ENCODE measurements at places on chromosomes 1 and 21.

DNA sequence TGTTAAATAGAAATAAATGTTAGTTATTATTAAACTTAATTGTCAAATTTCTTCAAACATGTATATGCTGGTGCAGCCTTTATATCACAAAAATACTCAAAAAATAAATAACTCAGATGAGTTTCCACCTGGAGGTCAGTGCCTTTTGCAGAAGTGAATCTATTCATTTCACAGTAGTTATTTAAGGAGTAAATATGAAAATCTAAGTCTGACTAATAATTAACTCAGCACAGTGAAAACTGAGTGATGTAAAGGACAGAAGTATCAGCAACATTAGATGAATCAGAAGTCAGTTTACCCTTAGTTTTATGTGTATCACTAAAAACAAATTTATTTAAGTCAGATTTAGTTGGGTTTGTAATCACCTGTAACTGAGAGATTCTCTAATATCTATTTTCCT lies 2135.4 kb downstream of the MRPL39 start:
- no peak for DNase-seq

DNA sequence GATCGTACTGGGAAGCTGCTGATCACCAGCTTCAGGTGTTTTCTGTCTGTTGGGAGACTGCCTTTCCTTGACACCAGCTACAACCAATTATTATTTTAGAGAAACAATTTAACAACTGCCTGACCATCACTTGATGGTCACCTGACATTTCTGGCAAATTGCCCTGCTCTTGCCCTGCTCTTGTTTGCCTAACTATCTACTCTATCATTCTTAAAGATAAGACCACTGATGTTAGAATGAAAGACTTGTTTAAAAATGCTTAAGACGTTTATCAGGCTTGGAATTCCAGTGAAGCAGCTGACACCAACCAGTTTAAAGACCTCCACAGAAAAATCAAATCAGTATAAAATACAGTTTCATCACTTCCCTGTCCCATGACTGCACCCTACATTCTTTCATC lies 423.3 kb upstream of the CAMK1G start:
- DNase-seq = no peak

GRCh38 chr1:45879885-45880598 lies 76.6 kb downstream of the MAST2 start:
- no peak for DNase-seq

GRCh38 chr21:44958471-44959191 lies 18.8 kb downstream of the SLX9 start:
- DNase-seq = no peak

- peak; percentile 26 for DNase-seq
These were observed 10.4 kb downstream of the C1orf226 start for GRCh38 chr1:162391790-162392563.

DNA sequence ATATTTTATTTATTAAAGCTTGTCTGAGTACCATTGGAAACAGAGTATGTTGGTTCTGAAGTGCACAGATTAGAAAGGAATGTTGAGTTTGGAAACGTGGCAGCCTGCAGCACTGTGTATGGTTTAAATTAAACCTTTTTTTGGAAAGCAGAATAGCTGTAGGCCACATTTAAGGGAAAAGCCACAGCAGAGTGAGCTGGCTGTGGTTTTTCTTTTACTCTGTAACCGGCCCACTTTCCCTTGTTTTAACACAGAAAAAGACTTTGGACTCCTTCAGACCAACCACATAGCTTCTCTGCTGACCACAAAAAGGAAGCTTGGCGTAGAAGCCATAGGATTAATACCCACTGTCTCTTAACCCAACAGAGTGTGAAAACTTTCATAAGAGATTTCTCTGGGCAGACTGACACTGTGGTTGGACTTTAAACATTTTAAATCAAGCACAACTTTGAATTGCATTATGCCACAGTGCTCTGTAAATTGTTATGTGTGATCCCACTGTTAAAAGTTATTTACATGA lies 75.2 kb downstream of the NFIA start:
- DNase-seq = no peak

- no peak for DNase-seq
These were observed 66.6 kb downstream of the TRIM11 start for GRCh38 chr1:228339766-228340685.

DNA sequence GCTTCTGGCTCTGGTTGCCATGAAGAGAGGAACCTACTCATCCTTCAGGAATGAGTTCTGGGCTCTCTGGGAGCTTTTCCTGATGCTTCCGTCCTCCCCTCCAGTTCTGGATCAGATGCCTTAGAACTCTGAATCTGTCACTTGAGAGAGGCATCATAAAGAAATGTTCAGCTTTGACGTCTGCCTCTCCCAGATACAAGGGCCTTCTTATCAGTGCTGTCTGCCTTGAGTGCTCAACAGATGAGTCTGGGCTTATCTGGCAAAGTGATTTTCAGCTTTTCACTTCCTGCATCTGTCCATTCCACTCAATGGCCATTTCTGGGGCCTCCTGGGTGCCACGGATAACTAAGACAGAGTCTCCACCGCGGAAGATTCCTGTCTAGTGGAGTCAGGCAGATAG lies 12.3 kb upstream of the OTUD3 start:
- no peak for DNase-seq

DNA sequence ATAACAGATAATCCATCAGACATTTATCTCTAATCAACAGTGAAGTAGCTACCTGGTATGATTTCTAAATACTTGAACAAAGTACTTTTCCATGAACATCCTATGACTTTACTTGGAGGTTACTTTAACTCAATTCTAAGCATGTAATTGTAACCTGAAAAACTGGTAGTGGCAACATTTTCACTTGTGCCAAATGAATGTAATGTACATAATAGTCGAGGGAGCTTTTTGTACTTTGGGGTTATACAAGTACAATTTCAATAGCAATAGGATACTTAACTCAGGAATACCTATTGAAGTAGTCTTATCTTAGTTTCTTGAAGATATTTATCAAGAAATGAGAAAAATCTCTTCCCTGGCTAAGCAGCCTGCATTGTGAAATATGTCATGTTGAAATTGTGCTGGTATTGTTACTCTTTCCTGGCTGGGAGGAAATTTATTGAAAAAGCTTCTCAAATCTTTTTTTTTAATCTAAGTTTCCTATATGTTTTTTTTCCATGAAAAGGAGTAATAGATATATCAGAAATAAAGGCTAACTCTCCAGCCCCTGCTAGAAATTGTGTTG lies 33.7 kb upstream of the CACYBP start:
- no peak for DNase-seq

DNA sequence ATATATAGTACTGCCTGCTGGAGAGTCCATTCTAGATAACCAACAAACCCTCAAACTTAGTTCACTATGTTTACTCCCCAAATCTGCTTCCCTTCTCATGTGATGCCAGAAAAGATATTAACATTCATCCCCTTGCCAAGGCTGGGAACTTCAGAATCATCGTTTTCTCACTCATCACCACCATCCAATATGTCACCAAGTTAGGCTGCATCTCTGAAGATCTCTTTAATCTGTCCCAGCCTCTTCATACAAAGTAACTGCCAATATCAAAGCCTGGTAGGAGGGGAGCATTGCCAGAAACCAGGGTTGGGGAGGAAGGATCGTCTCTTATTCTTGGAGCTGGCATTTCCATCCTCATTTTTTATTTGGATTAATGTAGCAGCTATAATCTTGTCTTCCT lies 71.6 kb downstream of the XCL2 start:
- DNase-seq = no peak

DNA sequence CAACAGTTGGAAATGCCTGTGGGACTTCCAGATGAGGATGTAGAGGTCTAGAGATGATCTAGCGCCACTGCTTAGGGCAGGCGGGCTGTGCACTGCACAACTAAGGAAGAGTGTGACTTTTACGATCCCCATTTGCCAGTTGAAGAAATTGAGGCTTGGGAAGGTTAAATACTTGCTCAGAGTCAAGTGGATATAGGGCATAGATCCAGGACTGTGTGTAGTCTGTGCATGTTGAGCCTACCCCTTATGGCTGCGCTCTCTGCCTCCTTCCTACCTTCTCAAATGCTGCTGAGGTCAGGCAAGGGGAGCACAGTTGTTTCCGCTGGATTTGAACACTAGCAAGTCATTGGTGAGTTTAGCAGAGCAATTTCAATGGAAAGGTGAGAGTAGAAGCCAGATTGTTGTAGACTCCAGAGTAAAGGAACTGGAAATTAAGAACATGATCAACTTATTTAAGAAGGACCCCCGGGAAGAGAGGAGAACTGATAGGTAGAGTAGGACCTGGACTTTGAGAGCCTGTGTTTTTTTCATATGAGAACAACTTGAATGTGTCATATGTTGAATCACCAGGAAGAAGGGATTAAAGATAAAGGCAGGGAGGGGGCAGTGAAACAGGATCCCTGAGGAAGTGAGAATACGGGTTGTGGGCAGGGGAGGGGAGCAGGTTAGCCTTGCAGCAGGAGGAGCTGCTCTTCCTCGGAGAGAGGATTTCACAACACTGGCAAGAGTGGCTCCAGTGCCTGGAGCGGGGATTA lies 2.7 kb downstream of the CAPN2 start:
- no peak for DNase-seq

- no peak for DNase-seq
These were observed 93.3 kb downstream of the IGSF21 start for GRCh38 chr1:18200918-18201317.

GRCh38 chr1:63774617-63775417 lies 1.0 kb downstream of the ROR1 start:
- no peak for DNase-seq

DNA sequence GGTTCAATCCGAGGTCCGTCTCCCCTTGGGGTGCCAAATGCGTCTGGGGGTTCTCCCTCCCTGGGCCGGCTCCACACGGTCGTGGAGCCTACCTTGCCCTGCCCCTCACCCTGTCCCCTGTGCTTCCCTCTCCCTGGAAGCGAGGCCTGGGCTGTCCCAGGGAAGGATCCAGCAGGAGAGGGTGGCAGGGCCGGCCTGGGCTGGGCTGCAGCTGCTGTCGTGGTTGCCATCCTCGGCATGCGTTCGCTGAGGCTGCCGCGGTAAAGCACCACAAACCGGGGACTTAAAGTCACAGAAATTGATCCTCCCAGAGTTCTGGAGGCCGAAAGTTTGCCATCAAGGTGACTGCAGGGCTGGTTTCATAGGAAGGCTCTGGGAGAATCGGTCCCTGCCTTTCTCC lies 123.0 kb upstream of the TMPRSS2 start:
- DNase-seq = no peak

- DNase-seq = no peak
These were observed 3.5 kb upstream of the CELA2A start for GRCh38 chr1:15452866-15453571.

DNA sequence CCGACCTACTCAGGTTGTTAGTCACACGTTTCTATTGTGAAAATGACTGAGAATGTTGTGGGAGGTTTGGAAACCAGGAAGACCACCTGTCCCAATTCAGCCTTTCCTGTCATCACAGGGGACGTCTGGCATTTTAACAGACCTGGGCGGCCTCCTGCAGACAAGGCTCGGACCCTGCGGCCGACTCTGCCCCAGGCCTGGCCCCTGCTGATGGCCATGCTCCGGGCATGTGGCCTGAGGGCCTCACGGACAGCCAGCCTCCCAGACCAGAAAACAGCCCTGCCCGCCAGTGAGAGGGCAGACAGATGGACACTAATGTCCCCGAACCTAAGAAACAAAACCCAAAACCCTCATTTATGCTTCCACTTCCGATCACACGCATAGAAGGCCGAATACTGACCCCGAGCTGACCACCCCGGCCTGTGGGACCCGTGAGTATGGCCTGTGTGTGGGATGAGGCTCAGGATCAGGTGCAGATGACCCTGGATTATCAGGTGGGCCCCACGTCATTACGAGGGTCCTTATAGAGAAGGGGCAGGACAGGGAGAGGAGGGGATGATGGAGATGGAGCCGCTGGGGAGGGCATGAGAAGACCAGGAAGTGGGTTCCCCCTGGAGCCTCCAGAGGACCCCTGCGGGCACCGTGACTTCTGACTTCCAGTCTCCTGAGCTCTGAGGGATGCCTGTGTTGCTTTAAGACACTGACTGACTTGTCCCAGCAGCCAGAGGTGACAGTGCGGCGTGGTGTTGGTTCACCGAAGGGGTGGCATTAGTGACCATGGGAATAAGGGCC lies 9.6 kb downstream of the COL18A1 start:
- DNase-seq = no peak

GRCh38 chr1:86926883-86927282 lies 12.4 kb downstream of the HS2ST1 start:
- DNase-seq = no peak

- DNase-seq = peak; percentile 65
These were observed 6.7 kb downstream of the LMO4 start for GRCh38 chr1:87335175-87335884.

- peak; percentile 33 for DNase-seq
These were observed 114.3 kb downstream of the RERE start for GRCh38 chr1:8702850-8703810.

DNA sequence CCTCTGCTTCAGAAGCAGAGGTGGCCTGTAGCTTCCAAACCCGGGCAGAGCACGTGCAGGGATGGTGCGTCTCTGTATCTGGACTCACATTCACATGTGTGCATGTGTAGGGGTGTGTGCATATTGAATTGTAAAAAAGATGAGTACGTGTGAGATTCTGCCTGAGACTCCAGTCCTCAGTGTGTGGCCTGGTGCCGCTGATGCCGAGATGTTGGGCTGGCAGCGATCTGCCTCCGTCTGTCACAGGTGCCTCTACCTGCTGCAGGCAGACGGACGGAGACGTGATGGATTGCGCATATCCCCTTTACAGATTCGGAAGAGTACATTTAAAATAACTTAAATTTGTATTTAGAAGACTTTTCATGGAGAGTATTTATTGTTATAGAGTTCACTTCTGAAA lies 53.6 kb downstream of the ADARB1 start:
- no peak for DNase-seq

DNA sequence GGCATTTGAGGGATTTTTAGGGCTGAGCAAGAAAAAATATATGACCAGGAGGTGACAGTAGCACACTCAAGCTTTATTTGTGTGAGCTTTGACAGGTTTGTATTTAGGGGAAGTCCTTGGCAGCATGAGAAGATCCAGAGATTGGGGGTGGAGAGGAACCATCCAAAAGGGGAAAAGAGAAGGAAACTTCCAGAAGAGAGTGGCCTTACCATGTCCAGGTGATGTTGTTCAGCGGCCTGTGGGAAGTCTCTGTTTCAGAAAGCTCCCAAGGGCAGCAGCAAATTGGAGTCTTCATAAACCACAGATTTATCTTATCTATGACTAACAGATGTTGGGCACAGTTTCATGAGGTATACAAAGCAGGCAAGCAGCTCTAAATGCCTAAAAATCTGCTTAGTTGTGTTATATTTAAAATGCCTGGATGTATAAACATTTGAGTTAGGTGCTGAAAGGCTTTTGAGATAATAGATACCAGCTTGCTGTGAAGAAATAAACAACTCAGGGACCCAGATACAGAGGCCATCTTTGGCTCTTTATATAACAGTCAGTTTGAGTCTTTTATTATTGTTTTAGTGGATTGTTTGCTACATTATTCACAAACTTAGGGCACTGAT lies 21.2 kb upstream of the ADAR start:
- no peak for DNase-seq

Measured in CD4-positive, alpha-beta T cell treated with Interleukin-15 for 4 hours (primary cell).